Keratinocyte (primary cell): ENCODE measurements at places on chromosomes 4 and X.

- DNase-seq, result no peak
These were observed 393.8 kb downstream of the INPP4B start for GRCh38 chr4:142452161-142452855.

GRCh38 chr4:185265942-185266341, 56.5 kb downstream of the SNX25 start:
- no peak for DNase-seq

- DNase-seq, result no peak
These were observed 112.0 kb upstream of the NDP start for GRCh38 chrX:44085209-44085608.

DNA sequence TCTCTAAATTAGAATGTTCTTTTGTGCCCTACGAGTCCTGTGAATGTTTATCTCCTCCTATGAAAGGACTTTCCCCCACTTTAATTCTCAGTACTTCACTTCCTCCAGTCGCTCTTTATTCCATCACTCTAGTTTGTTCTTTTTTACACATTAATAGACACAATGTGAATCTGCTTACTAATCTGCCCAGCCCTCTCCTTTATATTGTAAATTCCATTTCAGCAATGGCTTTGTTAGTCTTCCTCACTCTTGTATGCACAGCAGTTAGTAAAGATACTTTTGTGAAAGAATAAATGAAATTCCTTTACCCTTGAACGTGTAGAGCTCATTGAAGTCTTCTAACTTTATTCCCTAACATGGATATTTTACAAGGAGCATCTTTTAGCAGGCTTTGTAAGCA, 255.3 kb downstream of the GALNTL6 start:
- DNase-seq, result no peak

- DNase-seq, result no peak
These were observed 246.3 kb upstream of the ANKRD50 start for GRCh38 chr4:124958847-124959246.

- no peak for DNase-seq
These were observed 321.3 kb downstream of the PTTG2 start for GRCh38 chr4:38281371-38282071.

DNA sequence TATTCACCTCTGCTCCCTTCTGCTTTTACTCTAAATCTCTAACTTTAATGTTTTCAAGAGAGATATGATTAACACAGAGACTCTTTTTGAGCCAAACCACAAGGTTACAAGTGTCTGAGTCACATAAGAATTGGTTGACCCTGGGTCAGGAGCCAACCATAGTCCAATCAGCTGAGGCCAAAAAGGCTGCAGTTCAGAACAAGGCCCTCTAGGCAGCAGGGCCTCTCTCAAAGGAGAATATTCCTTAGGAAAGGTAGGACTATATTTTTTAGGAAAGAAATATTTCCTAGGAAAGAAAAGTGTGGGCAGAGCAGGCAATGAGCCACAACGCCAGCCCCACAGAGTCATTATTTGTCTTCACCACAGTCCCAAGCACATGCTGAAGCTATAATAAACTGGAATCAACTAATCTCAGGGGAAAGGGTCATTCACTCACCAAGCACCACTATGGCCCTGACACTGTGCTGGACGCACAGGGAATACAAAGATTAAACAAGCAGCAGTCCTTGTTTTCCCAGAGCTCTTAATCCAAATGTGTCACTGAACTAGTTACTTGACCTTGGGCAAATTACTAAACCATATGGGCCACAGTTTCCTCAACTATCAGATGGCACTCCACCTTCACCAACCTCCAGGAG, 2.2 kb downstream of the ATP8A1 start:
- DNase-seq, result no peak

GRCh38 chrX:132837126-132837525, 121.3 kb downstream of the HS6ST2 start:
- peak; percentile 0 for DNase-seq

DNA sequence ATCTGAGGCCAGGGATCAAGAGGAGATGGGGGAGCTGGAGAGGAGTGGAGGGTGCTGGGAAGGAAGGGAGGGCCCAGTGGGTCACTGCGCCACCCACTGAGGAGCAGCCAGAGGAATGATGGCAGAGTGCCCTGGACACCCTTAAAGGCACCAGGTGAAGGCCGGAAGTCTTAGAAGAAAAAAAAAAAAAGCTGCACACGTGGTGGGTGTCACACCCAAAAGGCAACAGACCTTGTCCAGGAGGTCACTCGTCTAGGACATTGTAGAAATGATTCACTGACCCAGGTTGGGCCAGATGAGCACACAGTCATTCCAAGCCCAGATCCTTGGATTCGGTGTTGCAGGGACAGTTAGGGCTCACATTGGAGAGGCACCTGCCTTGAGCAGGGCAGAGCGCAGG, 93.5 kb upstream of the TRIM2 start:
- no peak for DNase-seq

DNA sequence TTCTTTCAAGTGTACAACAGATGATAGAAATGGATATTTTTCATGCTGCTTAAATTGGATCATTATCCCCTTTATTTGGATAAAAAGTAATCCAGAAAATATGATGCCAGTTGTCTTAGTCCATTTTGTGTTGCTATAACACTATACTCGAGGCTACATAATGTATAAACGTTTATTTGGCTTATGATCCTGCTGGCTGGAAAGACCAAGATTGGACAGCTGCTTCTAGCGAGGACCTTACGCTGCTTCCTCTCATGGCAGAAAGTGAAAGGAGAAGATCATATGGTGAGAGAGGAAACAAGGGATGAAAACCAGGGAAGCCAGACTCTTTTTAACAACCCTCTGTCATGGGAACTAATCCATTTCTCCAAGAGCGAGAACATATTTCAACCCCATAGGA, 102.7 kb downstream of the TRAM1L1 start:
- no peak for DNase-seq

DNA sequence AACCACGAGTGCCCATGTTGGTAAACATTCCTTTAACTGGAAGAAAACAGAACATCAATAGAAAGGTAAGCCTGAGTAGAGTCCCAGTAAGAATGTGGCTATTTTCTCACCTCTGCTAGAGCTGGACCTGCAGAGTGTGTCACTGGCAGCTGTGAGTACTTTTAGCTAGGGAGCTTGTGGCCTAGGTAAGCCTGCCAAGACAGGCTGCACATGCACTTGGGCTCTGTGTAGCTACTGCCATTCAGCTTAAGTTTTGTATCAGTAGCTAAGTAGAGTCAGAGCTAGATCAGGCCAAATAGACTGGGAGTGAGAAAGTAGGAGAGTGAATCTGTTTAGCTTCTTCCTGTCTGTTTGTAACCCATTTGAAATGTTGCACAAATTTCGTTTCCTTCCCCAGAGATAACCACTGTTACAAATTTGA, 35.3 kb downstream of the RBPJ start:
- no peak for DNase-seq

GRCh38 chr4:147777456-147778091, 45.7 kb downstream of the ARHGAP10 start:
- DNase-seq, result no peak

- DNase-seq, result no peak
These were observed 1.5 kb downstream of the LAP3 start for GRCh38 chr4:17578482-17578891.

DNA sequence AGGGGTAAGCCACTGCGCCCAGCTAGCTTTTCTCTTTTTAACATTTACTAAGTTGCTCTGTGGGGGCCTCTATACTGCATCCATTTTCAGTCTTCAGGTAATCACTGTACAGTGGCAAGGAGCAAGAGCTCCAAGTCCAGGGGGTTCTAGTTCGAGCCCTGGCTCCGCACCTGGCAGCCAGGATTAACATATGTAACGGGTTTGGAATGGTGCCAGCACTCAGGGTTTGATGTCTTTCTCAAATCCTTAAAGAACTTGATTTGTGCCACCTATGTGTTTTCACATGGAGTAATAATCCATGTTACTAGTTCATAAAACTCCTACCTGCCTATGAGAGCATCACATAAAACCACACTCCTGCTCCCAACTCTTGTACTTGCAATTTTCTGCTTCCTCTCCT, 4.5 kb downstream of the GRPEL1 start:
- DNase-seq, result no peak

- no peak for DNase-seq
These were observed 148.7 kb upstream of the TBC1D9 start for GRCh38 chr4:140904904-140905303.

DNA sequence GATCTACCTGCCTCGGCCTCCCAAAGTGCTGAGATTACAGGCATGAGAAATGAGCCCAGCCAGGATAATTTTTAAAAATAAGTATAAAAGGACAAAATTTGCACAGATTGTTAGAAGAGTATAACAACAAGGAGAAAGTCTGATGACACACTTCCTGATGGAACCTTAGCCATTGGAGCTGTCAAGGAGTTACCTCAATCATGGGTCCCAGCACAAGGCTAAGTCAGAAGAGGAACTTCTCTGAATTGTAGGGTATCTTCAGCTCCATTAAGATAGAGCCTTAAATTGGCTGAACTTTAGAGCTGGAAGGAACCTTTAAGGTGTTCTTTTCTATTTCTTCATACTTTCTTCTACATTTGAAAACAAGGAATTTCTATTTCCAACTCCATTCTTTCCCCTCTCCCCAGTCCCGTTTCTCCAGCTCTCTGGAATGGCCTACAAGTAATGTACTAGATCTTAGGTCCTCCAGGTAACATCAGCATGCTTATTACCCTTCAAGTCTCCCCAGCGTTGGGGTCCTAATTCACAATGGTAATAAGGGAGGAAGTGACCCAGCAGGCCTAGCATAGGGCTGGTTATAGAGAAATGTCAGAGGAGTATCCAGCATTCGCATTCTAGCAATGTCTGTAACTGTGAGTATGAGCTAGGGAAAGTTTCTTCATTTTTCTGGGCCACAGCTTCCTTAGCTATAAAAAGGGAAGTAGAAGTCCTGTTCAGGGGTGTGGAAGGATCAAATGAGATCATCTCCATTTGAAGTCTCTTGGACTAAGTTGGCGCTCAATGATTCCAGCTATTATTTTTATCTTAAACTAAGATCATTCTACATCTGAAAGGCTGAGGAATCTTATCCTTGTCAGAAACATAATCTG, 18.5 kb upstream of the RBPJ start:
- DNase-seq, result no peak

DNA sequence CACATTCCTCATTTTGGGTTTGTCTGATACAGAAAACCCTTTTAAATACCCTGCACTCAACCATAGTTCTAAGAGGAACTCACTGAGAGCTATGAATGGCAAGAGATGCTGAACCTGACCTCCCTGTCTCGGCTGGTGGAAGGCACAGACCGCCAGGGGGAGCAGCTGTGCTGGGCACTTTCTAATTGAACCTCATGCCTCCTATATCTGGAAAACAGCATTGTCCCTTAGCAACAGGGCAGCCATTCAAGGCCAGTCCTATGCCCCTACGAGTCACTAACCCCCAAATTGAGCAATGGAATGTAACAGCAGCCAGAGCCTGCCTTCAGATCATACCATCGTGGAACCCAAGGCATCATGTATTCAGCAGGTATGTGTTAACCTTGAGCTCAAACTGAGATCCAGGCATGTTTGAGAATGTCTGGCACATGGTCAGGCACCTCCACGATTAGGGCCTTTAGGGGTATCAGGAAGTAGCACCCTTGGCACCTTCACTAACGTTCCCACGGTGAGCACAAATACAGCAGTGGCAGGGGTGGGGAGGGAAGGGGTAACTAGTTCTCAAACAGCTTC, 5.1 kb downstream of the USP27X start:
- DNase-seq, result no peak

- DNase-seq, result no peak
These were observed 70.2 kb downstream of the CXXC4 start for GRCh38 chr4:104424475-104424941.

DNA sequence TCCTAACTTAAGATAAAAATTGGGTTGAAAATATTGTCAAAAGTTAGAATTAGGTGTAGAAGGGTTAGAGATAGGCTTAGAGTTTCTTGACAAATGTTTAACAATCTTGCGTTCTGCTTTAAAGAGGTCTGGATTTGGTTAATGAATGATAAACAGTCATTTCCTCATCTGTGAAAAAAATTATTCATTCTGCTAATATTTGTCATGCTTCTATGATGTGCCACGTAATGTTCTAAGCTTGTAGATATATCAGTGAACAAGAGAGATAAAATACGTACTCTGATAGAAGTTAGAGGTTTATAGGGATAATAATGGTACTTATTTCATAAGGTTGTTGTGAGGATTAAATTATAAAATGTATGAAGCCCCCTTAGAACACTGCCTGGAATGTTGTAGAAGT, 443.0 kb upstream of the GALNT7 start:
- no peak for DNase-seq

GRCh38 chr4:100936661-100937375, 410.5 kb downstream of the PPP3CA start:
- DNase-seq, result no peak

DNA sequence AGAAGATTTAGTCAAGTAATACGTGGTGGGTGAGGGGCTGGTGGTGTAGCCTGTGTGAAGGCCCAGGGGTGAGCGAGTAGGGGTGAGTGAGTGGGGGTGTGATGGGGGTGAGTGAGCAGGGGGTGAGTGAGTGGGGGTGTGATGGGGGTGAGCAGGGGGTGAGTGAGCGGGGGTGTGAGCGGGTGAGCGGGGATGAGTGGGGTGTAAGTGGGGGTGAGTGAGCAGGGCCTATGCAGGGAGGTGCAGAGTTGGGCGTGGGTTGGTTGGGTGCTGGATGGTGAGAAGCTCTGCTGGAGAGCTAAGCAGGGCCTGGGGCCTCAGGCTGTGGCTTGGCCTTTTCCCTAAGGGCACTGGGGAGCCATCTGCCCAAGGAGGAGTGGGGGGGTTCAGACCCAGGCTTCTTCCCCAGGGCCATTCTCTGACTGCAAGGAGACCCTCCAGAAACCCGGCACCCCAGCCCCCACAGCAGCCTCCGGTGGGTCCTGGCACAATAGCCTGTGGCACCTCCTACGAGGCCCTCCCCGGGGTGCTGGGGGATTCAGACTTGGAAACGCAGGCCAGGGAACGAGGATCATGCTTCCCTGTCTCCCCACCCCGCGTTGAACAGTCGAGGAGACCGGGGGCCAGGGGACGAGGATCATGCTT, 30.4 kb downstream of the SH3TC1 start:
- DNase-seq, result no peak

GRCh38 chrX:10390187-10390586, 230.2 kb downstream of the MID1 start:
- no peak for DNase-seq

- no peak for DNase-seq
These were observed 139.4 kb upstream of the SCML1 start for GRCh38 chrX:17597836-17598439.
